ENCODE measurements at places on chromosomes 5 and 9.
A peak's percentile ranks its signal among the peaks of the same experiment; 100 is the strongest.

- no peak for DNase-seq
Observed at GRCh38 chr5:32639943-32640342, 54.6 kb downstream of the SUB1 start.

- DNase-seq = no peak
Observed at GRCh38 chr5:759111-759751, 25.3 kb downstream of the ZDHHC11B start.

- DNase-seq = no peak
Observed at GRCh38 chr5:26530305-26530704, 508.1 kb downstream of the CDH9 start.

GRCh38 chr5:178450121-178451028 lies 139.8 kb downstream of the COL23A1 start:
- peak; percentile 59 for DNase-seq

GRCh38 chr5:138725818-138726416 lies 27.3 kb upstream of the CTNNA1 start:
- no peak for DNase-seq

GRCh38 chr5:61805101-61805500 lies 473.0 kb downstream of the ZSWIM6 start:
- no peak for DNase-seq

DNA sequence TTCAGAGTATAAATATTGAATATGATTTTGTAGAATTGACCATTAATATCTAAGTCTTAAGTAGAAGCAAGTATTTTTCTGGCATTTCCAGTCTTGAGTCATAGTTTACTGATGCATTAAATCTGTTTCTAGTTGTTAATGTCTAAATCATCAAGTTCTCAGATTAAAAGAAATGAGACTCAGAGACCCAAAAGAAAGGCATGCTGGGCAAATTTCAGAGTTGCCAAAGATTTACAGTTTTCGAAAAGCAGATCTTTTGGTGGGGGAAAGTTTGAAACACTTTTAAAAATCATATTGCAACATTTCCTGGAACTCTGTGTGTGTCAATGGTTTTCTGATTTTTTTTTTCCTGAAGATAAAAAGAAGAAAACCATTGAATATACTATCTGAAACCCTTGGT lies 60.9 kb downstream of the ANKRD55 start:
- DNase-seq = peak; percentile 23

DNA sequence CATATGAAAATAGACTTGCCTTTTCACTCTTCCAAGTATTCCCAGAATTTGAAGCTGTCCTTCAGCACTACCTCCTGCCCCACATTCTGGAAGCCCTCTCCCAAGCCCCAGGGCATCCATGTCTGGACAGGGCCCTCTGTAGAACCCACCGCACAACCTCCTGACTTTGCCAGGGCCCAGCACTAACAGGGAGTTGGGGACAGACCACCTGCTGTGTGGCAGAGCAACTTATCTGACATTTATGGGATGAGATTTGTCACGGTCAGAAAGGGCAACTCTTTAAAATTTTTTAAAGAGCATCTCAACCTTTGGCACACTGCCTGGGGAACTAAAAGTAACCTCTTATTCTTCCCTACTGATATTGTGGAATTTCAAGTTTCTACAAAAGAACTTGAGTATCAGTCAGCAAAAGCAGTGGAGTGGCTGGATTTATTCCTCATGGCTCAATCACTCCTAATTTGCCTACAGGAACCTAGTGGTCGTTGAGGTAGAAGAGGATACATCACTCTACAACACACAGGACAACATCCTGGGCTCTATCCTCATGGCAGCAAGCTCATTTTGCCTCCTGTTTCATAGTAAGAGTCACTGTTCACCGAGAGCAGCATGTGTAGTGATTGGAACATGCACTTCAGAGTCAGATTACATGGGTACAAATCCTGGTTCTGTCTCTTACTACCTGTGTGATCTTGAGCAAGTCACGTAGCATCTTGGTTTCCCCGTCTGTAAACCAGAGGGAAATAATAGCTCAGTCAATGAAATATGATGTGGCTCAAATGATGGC lies 285.3 kb downstream of the ENC1 start:
- no peak for DNase-seq

GRCh38 chr5:169415371-169415770 lies 114.4 kb upstream of the SLIT3 start:
- DNase-seq = no peak

DNA sequence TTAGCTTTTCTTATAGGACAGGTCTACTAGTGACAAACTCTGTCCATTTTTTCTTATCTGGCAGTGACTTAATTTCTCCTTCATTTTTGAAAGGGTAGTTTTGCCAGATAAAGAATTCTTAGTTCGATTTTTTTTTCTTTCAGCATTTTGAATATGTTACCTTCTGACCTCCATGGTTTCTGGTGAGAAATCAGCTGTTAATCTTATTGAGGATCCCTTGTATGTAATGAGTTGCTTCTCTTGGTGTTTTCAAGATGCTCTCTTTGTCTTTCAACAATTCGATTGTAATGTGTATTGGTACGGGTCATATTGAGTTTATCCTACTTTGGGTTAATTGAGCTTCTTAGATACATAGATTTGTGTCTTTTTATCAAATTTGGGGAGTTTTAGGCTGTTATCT lies 12.5 kb downstream of the PAIP2 start:
- no peak for DNase-seq

- peak; percentile 64 for DNase-seq
Observed at GRCh38 chr5:116454417-116454927, 120.2 kb downstream of the SEMA6A start.

- peak; percentile 7 for DNase-seq
Observed at GRCh38 chr9:33742519-33742918, 52.8 kb upstream of the PRSS3 start.

DNA sequence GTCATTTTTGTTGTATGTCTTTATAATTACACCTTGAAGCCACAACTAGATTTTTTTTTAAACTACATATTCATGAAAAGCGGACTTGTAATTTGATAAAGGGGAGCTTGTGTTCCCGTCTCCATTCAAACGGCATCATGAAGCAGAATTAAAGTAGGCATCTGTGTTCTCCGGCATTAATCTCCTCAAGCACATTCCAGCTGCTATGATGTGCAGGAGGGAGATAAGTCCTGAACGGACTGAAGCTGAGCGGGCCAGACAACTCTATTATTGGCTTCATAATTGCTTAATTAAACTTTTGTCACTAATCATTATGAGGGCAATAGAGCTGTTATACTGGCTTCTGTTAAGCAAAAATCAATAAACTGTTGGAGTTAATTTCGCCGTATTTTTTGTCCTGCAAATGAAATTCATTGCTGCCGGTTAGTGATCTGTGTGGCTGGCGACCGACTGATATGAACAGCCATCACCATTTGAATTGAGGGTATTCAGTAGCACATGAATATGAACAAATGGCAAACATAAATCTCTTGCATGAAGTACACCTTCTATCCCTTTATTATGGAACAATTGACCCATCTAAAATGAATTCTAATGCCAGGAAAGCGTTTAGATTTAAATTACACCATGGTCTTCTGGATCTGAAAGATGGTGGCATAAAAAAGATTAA lies 408.8 kb upstream of the IRX1 start:
- DNase-seq = no peak

DNA sequence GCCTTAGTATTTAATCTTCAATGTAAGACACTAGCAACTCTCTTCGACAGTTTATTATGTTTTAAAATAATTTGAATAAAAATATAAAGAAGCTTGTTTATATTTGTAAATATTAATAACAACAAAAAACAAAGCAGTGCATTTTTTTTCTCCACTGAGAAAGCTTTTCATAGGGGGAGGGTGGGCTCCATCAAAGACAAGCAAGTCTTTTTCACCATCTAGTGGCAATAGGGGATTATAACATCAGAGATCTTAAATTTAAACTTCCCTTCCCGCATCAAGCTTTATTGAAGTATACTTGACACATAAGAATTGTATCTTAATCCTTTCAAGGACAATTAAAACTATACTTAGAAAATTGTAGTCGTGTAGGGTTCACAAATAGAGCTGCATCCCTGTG lies 9.3 kb upstream of the OR13F1 start:
- no peak for DNase-seq

DNA sequence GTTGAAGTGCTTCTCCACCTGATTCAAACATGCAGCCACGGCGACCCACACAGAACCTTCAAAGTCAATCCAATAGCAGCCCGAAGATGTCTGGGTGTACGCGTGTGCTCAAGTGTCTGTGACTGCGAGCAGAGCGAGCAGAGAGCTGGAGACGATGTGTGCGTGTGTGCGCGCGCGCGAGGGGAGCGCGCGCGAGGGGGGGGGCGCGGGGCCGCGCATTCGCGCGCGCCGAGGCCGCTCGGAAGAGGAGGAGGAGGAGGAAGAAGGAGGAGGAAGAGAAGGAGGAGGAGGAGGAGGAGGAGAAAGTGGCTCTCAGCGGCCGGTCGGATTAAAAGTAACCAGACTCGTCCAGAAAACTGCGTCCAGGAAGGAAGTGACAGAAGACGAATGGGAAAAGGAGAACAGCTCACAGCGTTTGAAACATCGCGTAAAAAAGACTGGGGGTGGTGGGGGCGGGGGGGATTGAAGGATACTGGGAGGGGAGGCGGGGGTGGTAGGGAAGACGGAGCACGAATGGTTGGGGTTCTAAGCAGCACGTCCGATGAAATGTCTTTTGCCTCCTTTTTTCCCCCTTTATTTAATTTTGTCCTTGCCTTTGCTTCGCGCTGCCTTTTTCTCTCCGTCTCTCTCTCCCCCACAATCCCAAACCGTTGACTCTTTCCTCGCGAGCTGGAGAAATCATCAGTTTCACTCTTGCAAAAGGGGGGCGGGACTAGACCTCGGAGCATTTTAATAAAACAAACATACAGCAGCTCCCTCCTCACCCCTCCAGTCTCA lies at the start of gene MEF2C:
TSS of gene MEF2C (minus strand) at position 126 of the 777 bp plus-strand sequence. CDS start 59,396 bp downstream, outside the sequence.
- peak; percentile 72 for DNase-seq

GRCh38 chr5:150514708-150515211 lies 6.8 kb downstream of the NDST1 start:
- DNase-seq = no peak

- DNase-seq = no peak
Observed at GRCh38 chr9:134971196-134971595, 53.5 kb upstream of the FCN1 start.

DNA sequence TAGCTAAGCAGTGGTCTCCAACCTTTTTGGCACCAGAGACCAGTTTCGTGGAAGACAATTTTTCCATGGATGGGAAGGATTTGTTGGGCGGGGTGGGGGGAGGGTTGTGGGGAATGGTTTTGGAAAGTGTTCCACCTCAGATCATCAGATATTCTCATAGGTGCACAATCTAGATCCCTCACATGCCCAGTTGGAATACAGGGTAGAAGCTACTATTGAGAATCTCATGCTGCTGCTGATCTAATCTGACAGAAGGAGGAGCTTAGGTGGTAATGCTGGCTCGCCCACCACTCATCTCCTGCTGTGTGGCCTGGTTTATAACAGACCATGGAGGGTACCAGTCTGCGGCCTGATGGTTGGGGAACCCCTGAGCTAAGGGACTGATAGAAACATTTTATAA lies 662.7 kb upstream of the RGMB start:
- DNase-seq = no peak

GRCh38 chr9:124198331-124198730 lies 59.4 kb upstream of the NEK6 start:
- no peak for DNase-seq

GRCh38 chr5:180908998-180909731 lies 10.2 kb downstream of the BTNL8 start:
- DNase-seq = no peak

DNA sequence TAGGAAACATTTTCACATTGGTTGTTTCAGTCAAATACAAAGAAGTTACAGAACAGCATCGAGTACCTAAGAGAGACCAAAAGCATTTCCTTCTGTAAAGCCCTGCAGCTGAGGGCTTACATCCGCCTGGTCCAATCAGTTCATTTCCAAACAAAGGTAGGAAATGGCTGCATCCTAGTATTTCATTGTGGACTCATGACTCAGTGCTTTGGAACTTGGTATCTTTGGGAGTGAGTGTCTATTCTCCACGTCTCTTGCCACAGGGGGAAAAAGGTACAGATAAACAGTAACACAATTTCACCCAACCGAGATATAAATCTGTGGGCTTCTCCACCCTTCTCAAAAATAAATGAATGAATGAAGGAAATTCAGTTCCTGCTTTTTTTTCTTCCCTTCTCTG lies 75.4 kb downstream of the NFIB start:
- no peak for DNase-seq

DNA sequence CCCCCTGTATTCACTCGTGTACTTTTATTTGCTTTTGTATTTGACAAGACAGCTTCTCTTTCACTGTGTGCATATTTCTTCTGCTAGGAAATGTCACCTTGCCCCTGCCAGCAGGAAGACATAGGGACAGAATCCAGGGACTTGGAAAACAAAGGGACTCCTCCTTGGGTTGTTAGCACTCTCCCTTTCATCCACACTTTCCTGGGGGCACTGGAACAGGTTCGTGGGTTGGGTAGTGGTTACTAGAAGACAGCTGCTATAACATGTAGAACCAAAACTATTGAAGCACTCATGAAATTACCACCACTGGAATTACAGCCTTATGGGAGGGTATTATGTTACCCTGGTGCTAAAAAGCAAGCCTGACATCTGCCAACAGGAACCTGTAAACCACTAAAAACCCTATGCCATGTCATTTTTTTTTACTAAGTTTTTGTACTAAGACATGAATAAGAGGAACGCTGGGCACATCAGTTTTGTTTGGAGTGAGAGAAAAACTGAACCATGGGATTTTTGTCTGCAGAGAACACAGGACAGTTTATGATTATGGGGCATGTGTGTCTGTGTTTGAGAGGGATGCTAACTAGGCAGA lies 4.7 kb upstream of the CCL28 start:
- no peak for DNase-seq

GRCh38 chr9:91056917-91057316 lies 255.3 kb downstream of the SYK start:
- DNase-seq = no peak

GRCh38 chr9:27053369-27054022 lies 48.0 kb upstream of the LRRC19 start:
- DNase-seq = no peak

DNA sequence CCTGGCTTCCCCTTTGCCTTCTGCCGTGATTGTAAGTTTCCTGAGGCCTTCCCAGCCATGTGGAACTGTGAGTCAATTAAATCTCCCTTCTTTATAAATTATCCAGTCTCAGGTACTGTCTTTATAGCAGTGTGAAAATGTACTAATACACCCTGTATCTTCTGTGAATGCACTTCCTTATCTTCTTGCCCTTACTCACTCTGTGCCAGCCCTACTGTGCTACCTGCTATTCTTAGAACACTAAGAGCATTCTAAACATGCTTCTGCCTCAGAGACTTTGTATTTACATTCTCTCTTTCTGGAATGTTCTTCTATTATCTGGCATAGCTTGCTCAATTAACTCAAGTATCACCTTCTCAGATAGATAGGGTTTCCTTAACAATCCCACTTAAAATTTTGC lies 164.4 kb upstream of the EDIL3 start:
- no peak for DNase-seq

GRCh38 chr5:179793468-179794139 lies at the start of gene LTC4S:
LTC4S (plus strand) TSS chr5:179793986; CDS start chr5:179794081, 95 bp downstream.
- peak; percentile 89 for DNase-seq

- no peak for DNase-seq
Observed at GRCh38 chr5:45098483-45098882, 289.7 kb downstream of the MRPS30 start.

DNA sequence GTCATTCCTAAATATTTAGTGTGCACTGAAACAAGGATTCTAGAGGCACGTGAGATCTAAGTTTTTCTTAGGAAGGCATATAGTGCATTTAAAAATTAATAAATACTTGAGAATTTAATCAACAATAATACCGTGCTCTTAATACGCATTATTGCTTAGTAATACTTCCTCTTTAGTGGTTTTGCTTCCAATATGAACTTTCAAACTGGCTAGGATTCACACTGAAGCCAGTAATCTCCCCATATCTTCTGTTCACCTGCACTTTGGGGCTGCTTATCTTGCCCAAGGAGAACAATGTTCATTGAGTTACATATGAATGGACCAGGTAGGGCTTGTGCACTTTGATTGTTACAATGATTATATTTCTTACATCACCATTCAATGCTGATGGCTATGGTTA lies 180.5 kb upstream of the RIOK2 start:
- DNase-seq = no peak
